ENCODE measurements at places on chromosomes 7 and 10. TPM values are rescaled to one million over a fixed set of nuclear protein-coding genes. Genes with fewer than 3 reads are reported as not detected.

GRCh38 chr10:43689618-43689954 lies 40.9 kb upstream of the ZNF32 start:
- peaks cover 7% of the 10 kb centered on the region for H3K4me1 ChIP-seq
- peak overlapping the region; percentile 62 for H3K4me3 ChIP-seq
- H3K27me3 ChIP-seq = no peaks in the 10 kb centered on the region
- peak; percentile 58 for DNase-seq
- no peaks in the 10 kb centered on the region for H3K36me3 ChIP-seq

FRMPD2 gene
- 6.4 TPM for total RNA-seq

- no peak overlapping the region for H3K27ac ChIP-seq
- DNase-seq = no peak
- no peaks in the 10 kb centered on the region for H3K27me3 ChIP-seq
- no peaks in the 10 kb centered on the region for H3K36me3 ChIP-seq
- no peaks in the 10 kb centered on the region for H3K4me1 ChIP-seq
- H3K4me3 ChIP-seq = no peak overlapping the region
These were observed 761.9 kb downstream of the MAGI2 start for GRCh38 chr7:78691584-78691983.

GRCh38 chr7:45584261-45585210 lies 10.4 kb downstream of the ADCY1 start:
- no peak overlapping the region for H3K4me3 ChIP-seq
- no peak overlapping the region for H3K27ac ChIP-seq
- no peaks in the 10 kb centered on the region for H3K27me3 ChIP-seq
- H3K36me3 ChIP-seq = no peaks in the 10 kb centered on the region
- H3K4me1 ChIP-seq = peaks cover 8% of the 10 kb centered on the region
- no peak for DNase-seq

RASA4B gene
- 15.7 TPM for total RNA-seq

- peaks cover 5% of the 10 kb centered on the region for H3K4me1 ChIP-seq
- no peaks in the 10 kb centered on the region for H3K36me3 ChIP-seq
- no peak overlapping the region for H3K4me3 ChIP-seq
- DNase-seq = no peak
- H3K27me3 ChIP-seq = no peaks in the 10 kb centered on the region
These were observed 199.5 kb downstream of the BICC1 start for GRCh38 chr10:58712141-58712540.

- DNase-seq = no peak
- no peaks in the 10 kb centered on the region for H3K27me3 ChIP-seq
- H3K27ac ChIP-seq = peak overlapping the region; percentile 74
- H3K4me1 ChIP-seq = no peaks in the 10 kb centered on the region
These were observed 87.2 kb downstream of the CALD1 start for GRCh38 chr7:134866617-134867016.

ENTPD1 gene
- 9.8 TPM for total RNA-seq

GRCh38 chr10:101974091-101974971 lies 81.6 kb downstream of the ARMH3 start:
- H3K27me3 ChIP-seq = no peaks in the 10 kb centered on the region
- no peak overlapping the region for H3K4me3 ChIP-seq
- H3K27ac ChIP-seq = no peak overlapping the region
- no peaks in the 10 kb centered on the region for H3K36me3 ChIP-seq
- H3K4me1 ChIP-seq = peaks cover 7% of the 10 kb centered on the region
- DNase-seq = no peak

DNA sequence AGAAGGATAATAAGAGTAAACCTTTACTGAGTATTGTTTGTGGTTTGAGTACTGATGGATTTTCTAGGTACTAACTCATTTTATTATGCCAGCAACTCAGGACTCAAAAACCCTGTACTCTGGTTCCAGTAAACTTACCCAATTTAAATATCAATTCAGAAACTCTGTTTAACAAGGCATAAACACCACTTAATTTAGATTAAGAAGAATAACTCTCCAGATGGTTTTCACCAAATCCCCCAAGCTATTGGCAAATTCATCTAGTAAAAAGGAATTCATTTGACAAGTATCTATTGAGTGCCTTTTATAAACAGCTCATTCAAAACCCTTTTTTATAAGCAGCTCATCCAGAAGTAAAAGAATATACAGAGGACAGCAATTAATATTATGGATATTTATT lies 572.4 kb downstream of the PHTF2 start:
- H3K4me1 ChIP-seq = no peaks in the 10 kb centered on the region
- no peak overlapping the region for H3K4me3 ChIP-seq
- no peaks in the 10 kb centered on the region for H3K36me3 ChIP-seq
- no peaks in the 10 kb centered on the region for H3K27me3 ChIP-seq
- DNase-seq = no peak

STEAP1 gene
- 6.4 TPM for total RNA-seq

- H3K27ac ChIP-seq = no peak overlapping the region
- H3K4me3 ChIP-seq = no peak overlapping the region
- DNase-seq = no peak
- no peaks in the 10 kb centered on the region for H3K36me3 ChIP-seq
These were observed 227.0 kb downstream of the TRIL start for GRCh38 chr7:28731092-28731658.

Measured in testis (tissue), 5 donors.